A172 (cell line): ENCODE measurements at places on chromosomes 5 and 9. TPM values are rescaled to one million over a fixed set of nuclear protein-coding genes. Genes with fewer than 3 reads are reported as not detected.

GRCh38 chr5:150561192-150561512, 53.2 kb downstream of the NDST1 start:
- DNase-seq = no peak

- peak; percentile 46 for DNase-seq
Measured at GRCh38 chr9:14096258-14096922, 217.6 kb downstream of the NFIB start.

GRCh38 chr9:7258688-7259396, 501.1 kb downstream of the KDM4C start:
- DNase-seq = no peak

The PCDHGA1 gene
- 1.5 and 1.6 TPM in 2 replicates for total RNA-seq

The NDST1 gene
- 55.4 and 77.8 TPM in 2 replicates for total RNA-seq

- no peak for DNase-seq
Measured at GRCh38 chr5:77960863-77961396, 184.8 kb upstream of the TBCA start.

DNA sequence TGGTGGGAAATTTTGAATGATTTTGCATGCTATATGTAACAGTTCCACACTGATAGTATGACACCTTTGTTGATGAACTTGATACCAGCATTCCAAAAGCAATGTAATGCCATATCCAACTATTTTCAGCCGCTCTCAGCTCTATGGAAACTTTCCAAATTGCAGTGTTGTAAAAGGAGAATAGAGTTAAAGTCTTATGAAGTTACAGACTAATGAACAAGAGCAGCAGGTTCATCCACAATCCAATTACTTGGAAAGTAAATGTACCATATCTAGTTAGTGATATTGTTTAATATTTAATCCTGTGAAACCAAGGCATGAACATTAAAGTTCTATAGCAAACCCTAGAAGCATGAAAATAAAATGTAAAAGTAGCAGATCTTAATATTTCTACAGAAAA, 418.2 kb downstream of the TUSC1 start:
- no peak for DNase-seq

The SPINK4 gene
- not detected in 2 replicates for total RNA-seq

DNA sequence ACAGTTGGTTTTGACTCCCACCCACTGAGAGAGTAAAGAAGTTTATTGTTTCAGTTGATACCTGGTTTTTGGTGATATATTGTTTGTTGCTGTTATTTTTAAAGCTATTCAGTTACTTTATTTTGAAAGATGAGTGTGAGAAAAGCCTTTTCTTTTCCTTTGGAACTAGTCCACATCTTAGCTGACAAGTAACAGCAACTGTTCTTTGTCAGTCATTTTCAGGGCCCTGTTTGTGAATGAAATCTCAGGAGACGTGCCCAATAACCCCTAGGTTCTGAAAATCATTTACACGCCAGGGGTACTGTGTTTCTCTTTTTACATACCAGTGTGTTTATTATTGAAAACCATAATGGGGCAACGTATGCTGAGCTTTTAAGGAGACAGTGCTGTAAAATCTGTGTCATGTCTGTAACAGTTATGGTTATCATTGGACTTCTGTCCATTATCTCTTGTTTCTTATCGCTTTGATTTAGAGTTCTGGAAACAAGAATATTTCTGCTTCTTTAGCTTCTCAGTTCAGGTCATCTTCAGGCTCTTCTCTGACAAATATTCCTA, 75.0 kb downstream of the LIX1 start:
- DNase-seq = no peak

DNA sequence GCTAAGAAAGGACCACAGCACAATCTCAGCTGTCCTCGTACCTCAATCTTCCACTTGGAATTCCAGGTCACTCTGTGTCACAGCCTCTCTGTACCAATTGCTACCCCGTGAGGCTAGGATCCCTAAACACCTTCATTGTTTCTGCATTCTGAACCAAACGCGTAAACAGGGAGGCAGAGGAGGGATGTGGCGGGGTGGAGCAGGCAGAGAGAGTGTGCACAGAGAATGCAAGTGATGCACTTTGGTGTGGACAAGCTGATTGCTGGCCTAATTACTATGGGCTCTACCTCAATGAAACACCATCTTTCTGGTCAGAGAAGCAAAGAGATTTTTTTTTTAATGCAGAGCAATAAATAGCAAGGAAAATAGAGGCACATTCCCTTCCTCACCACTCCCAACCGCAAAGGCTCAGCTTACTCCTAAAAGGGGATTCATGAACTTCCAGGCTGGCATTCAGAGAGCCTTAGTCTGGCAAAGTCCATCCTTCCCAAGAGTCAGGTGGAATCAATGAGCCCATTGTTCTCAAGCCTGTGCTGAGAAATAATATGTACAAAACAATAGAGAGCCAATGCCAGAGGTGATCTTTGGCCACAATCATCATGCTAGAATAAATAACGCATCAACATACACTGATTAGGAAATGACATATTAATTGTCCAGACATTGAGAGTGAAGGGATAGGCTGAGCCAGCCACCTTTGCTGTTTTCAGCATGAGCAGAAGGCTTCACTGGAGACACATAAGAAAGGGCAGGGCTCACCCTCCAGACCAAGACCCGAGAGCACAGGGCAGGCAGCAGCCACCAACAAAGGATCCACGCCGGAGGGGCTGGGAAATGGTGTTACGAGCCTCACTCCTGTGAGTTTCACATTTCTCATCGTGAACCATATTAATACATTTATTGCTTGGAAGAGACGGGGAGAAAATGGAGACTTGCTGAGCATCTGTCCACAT, 278.8 kb downstream of the ENC1 start:
- no peak for DNase-seq

The ANGPTL2 gene
- total RNA-seq = 0.17 and 0.43 TPM in 2 replicates

GRCh38 chr5:73205305-73205704, 32.3 kb downstream of the TMEM174 start:
- DNase-seq = peak; percentile 39

The KCNV2 gene
- not detected in 2 replicates for total RNA-seq

The HSD17B3 gene
- not detected in 2 replicates for total RNA-seq

- DNase-seq = no peak
Measured at GRCh38 chr5:1468629-1469527, 23.6 kb upstream of the SLC6A3 start.

The PALM2AKAP2 gene
- total RNA-seq = 0.98 and 6.9 TPM in 2 replicates

The FOXI1 gene
- 0.10 TPM in 1 of 2 replicates, not detected in the other for total RNA-seq

The BARHL1 gene
- total RNA-seq = not detected in 2 replicates

GRCh38 chr5:135127439-135128240, 93.6 kb upstream of the PITX1 start:
- peak; percentile 92 for DNase-seq

The GCNT1 gene
- total RNA-seq = 1.6 and 2.7 TPM in 2 replicates

The ZNF879 gene
- not detected in 2 replicates for total RNA-seq

The DNAJC25 gene
- 7.0 and 8.7 TPM in 2 replicates for total RNA-seq

- DNase-seq = no peak
Measured at GRCh38 chr9:76796296-76796695, 32.1 kb downstream of the PCA3 start.

The LTC4S gene
- total RNA-seq = 8.6 and 13.4 TPM in 2 replicates

- DNase-seq = no peak
Measured at GRCh38 chr5:82802954-82803353, 274.2 kb downstream of the TMEM167A start.

DNA sequence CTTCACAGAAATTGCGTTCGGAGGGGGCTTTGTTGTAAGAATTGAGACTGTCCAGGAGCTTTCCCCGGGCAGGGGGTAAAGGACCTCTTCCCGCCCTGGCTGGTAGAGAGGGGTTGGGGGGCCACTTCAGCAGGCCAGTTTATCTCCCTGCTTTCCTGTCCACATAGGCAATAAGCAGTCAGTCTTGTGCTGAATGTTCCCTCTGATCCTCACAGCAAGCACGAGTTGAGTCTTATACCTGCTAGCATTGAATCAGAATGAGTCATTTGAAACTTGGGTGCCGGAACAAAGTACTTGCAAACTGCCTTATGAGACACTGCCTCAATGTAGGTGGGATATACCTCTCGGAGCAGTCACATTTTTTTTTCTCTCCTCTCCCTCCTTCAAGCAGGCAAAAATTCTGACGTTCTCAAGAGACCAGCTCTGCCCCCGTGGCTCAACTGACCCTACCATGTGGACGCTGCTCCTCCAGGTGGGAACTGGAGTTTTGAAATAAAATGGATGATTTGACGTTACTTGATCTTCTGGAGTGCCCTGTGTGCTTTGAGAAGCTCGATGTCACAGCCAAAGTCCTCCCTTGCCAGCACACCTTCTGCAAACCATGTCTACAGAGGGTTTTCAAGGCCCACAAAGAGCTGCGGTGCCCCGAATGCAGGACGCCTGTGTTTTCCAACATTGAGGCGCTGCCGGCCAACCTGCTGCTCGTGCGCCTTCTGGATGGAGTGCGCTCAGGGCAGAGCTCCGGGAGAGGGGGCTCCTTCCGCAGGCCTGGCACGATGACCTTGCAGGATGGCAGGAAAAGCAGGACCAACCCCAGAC, 1.3 kb downstream of the SH3RF2 start:
- DNase-seq = peak; percentile 91

The ANKRD18A gene
- total RNA-seq = 0.10 TPM in 1 of 2 replicates, not detected in the other

- DNase-seq = no peak
Measured at GRCh38 chr9:18989097-18989496, 43.9 kb downstream of the SAXO1 start.

GRCh38 chr5:17180330-17180843, 37.0 kb upstream of the BASP1 start:
- DNase-seq = no peak

The PCSK1 gene
- 0.02 TPM in 1 of 2 replicates, not detected in the other for total RNA-seq

GRCh38 chr5:179616002-179616594, 7.4 kb downstream of the HNRNPH1 start:
- DNase-seq = no peak

The CD14 gene
- total RNA-seq = 2.3 TPM in 1 of 2 replicates, not detected in the other

DNA sequence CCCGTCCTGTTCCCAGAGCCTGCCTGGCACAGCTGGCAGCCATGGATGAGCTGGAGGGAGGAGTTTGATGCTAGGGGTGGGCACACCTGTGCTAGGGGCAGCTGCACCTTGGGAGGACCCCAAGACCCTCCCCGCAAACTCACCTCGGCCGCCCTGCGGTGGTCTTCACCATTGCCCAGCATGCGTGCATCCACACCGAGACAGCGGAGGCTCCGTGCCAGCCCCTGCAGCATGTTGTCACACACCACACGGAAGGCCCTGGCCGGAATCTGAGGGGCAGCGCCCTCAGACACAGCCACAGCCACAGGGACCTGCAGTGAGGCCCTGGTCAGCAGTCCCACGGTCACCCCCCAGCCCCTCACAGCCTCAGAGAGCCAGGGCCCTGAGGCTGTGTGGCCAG, 45.9 kb upstream of the NRARP start:
- no peak for DNase-seq

- DNase-seq = no peak
Measured at GRCh38 chr5:143870362-143870761, 58.4 kb downstream of the HMHB1 start.

GRCh38 chr9:114738581-114739316, 56.8 kb upstream of the TEX48 start:
- peak; percentile 79 for DNase-seq

The ABLIM3 gene
- 12.6 and 15.9 TPM in 2 replicates for total RNA-seq

- no peak for DNase-seq
Measured at GRCh38 chr9:115202960-115203751, 85.2 kb upstream of the TNC start.

GRCh38 chr9:98010445-98010844, 27.3 kb downstream of the ANP32B start:
- DNase-seq = peak; percentile 70

DNA sequence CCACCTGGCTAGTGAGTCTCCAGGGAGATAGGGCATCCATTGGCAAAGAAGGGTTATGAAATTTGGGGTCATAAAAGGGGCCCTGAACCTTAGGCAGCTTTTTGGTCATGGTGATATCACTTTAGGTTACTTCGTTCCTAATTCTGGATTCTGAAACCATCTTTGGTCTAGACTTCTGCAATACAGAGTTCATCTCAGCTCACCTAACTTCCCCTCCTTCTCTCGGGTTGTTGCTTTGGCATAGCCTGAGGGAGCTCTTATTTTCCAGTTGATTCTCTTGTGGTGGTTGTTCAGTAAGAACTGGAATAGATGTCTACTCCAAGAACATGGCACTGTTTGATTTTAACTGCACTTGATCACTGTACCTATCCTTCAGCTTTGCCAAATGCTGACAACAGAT, 148.9 kb upstream of the RUSC2 start:
- no peak for DNase-seq

- DNase-seq = no peak
Measured at GRCh38 chr5:78657201-78657600, 8.6 kb upstream of the LHFPL2 start.

DNA sequence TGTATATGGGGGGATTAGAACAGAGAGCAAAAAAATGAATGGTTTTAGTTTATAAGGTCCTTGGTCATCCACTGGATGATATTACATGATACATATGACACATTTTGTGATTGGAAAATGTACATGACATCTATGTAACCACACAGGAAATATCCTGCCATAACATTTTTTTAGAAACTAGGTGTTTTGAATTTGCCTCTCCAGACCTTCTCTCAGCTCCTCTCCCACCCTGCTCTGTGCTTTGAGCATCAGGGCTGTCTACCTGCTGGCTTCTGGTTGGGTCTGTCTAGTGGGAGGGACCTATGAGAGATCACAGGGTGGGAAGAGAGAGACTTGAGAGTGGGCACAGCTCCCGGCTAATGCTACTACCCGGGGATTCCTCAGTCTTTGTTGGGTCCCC, 24.4 kb downstream of the AKNA start:
- no peak for DNase-seq

DNA sequence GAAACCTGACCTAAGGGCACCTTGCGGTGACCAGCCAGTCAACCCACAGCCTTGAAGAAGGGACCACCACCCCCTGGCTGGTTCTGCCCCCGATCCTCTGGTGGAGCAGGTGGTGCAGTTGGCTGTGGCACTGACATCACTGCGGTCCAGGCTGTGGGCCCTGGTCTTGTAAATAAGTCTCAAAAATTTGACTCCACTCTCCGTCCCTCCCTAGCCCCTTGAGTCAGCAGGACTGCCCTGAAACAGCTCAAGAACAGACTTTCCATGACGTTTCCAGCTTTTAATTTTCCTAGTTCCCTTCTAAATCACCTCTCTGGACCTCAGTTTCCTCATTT, 134.8 kb upstream of the BOD1 start:
- DNase-seq = no peak

DNA sequence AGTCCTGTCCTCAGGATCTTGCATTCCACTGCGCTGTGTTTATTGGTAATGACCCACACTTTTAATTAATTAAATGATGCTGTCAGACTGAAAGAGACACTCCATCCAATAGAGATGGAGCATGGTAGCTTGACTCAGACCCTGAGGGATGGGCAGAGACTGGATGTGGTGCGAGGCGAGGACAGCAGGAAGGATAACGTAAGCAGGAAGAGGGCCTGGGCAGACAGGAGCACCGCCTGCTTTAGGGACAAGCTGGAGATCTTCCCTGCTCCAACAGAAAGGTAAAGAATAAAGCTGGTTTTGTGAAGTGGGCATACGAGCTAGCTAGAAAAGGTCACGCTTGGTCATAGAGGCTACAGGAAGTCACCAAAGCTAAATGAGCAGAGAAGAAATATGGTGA, 3.6 kb upstream of the DOCK8 start:
- DNase-seq = no peak

GRCh38 chr5:81313278-81313677, 11.9 kb downstream of the ZCCHC9 start:
- DNase-seq = no peak
